ENCODE measurements at places on chromosomes 7 and 10. TPM values are rescaled to one million over a fixed set of nuclear protein-coding genes. Genes with fewer than 3 reads are reported as not detected.

The TMEM184A gene
- total RNA-seq = not detected

The BLNK gene
- total RNA-seq = not detected

The INSYN2A gene
- total RNA-seq = 0.15 TPM

The C7orf57 gene
- total RNA-seq = not detected

The ADRB1 gene
- not detected for total RNA-seq

The PON1 gene
- not detected for total RNA-seq

The SPDYE2B gene
- 0.12 TPM for total RNA-seq

The MSS51 gene
- total RNA-seq = 0.60 TPM

The STK17A gene
- 39.2 TPM for total RNA-seq

The CPA2 gene
- total RNA-seq = not detected

The OR2F2 gene
- not detected for total RNA-seq

The BTBD16 gene
- total RNA-seq = not detected

The SEMA3C gene
- total RNA-seq = 216 TPM

The ASL gene
- total RNA-seq = 35.6 TPM
